ENCODE measurements at places on chromosomes 3 and 15. TPM values are rescaled to one million over a fixed set of nuclear protein-coding genes. Genes with fewer than 3 reads are reported as not detected.

GOLGA6D gene
- 0.14 TPM for total RNA-seq

SLC22A13 gene
- 0.33 TPM for total RNA-seq

SNTN gene
- not detected for total RNA-seq

C3orf70 gene
- total RNA-seq = 0.79 TPM

GRCh38 chr3:197428117-197428801 is 127.5 kb downstream of the BDH1 start:
- H3K4me1 ChIP-seq = no peaks in the 10 kb centered on the region
- DNase-seq = peak; percentile 67
- H3K27me3 ChIP-seq = no peaks in the 10 kb centered on the region
- H3K27ac ChIP-seq = no peak overlapping the region
- H3K36me3 ChIP-seq = no peaks in the 10 kb centered on the region

DNA sequence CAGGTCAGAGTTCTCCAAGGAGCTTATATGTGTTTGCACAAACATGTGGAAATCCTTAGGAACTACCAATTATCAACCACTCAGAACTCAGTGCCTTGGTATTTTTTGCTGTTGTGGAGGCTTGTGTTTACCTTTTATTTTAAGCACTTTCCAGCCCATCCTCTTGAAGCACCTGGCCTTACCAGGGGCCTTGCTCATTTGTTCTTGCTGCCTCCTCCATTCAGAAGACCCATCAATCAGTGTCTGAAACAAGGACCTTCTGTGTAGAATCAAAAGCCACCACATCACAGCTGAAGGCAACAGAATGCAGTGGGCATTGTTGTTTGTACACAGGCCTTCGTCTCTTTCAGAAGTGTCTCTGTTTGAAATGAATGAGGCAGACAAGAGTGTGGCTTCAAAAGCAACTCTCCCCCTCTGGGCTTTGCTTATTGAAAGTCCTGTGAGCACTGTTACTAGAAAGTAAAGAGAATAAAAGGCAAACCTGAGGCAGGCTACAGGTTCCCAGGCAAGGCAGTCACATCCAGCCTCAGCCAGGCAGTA is 24.5 kb upstream of the LIPC start:
- peak; percentile 26 for DNase-seq
- H3K36me3 ChIP-seq = no peaks in the 10 kb centered on the region
- H3K4me3 ChIP-seq = no peak overlapping the region
- peak overlapping the region; percentile 3 for H3K27ac ChIP-seq
- H3K4me1 ChIP-seq = no peaks in the 10 kb centered on the region

GRCh38 chr3:59818033-59818918 is 768.5 kb upstream of the CFAP20DC start:
- no peak overlapping the region for H3K4me3 ChIP-seq
- no peaks in the 10 kb centered on the region for H3K27me3 ChIP-seq
- DNase-seq = no peak
- H3K4me1 ChIP-seq = peaks cover 5% of the 10 kb centered on the region
- H3K27ac ChIP-seq = no peak overlapping the region

GRCh38 chr3:139944256-139944910 is 9.4 kb downstream of the CLSTN2 start:
- peaks cover 49% of the 10 kb centered on the region for H3K27me3 ChIP-seq
- no peak overlapping the region for H3K4me3 ChIP-seq
- no peak overlapping the region for H3K27ac ChIP-seq
- H3K36me3 ChIP-seq = no peaks in the 10 kb centered on the region

- no peaks in the 10 kb centered on the region for H3K36me3 ChIP-seq
- no peaks in the 10 kb centered on the region for H3K4me1 ChIP-seq
- H3K27ac ChIP-seq = no peak overlapping the region
- H3K27me3 ChIP-seq = no peaks in the 10 kb centered on the region
- no peak overlapping the region for H3K4me3 ChIP-seq
Observed at GRCh38 chr15:99451484-99451883, 114.3 kb upstream of the MEF2A start.

GRCh38 chr3:173599673-173600072 is 202.1 kb downstream of the NLGN1 start:
- no peaks in the 10 kb centered on the region for H3K36me3 ChIP-seq
- no peaks in the 10 kb centered on the region for H3K4me1 ChIP-seq
- DNase-seq = no peak
- no peaks in the 10 kb centered on the region for H3K27me3 ChIP-seq
- H3K4me3 ChIP-seq = no peak overlapping the region

DNA sequence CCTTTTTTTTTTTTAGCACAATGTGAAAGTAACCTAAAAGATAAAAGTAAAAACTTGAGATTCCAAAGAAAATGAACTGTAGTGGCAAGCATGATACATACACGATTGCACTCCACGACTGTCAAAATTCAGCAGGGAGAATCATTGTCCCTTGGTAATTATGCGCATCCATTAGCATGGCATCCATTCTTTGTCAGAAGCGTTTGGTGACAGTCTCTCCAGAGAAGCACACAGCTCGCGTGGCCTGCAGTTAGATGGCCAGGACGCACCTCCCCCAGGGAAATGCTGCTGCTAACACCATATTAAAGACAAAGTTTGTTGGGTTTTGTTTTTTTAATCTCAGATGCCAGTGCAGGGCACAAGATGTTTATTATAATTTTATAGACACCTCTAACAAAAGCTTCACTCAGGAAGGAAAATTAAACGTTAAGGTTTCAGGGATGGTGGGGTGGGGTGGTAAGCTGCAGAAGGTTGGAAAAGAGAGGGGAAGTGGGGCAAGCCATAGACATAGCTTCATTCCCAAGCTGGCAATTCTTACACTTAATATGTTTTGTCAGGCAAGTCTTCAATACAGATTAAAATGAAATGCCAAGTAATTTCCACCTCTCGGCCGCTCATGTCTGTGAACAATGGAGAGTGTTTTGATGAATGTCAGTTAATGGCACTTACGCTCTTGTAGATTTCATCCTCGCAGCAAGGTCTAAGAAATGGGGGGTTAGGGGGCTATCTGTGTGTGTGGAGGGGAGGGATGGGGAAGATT is 142.8 kb upstream of the TOPAZ1 start:
- peaks cover 6% of the 10 kb centered on the region for H3K4me1 ChIP-seq
- no peak for DNase-seq
- H3K27me3 ChIP-seq = peaks cover 9% of the 10 kb centered on the region
- no peak overlapping the region for H3K27ac ChIP-seq
